ENCODE measurements at places on chromosomes 16 and 17. TPM values are rescaled to one million over a fixed set of nuclear protein-coding genes. Genes with fewer than 3 reads are reported as not detected.

Gene CRYM
- 15.6 TPM for total RNA-seq

Gene KRTAP2-3
- not detected for total RNA-seq

DNA sequence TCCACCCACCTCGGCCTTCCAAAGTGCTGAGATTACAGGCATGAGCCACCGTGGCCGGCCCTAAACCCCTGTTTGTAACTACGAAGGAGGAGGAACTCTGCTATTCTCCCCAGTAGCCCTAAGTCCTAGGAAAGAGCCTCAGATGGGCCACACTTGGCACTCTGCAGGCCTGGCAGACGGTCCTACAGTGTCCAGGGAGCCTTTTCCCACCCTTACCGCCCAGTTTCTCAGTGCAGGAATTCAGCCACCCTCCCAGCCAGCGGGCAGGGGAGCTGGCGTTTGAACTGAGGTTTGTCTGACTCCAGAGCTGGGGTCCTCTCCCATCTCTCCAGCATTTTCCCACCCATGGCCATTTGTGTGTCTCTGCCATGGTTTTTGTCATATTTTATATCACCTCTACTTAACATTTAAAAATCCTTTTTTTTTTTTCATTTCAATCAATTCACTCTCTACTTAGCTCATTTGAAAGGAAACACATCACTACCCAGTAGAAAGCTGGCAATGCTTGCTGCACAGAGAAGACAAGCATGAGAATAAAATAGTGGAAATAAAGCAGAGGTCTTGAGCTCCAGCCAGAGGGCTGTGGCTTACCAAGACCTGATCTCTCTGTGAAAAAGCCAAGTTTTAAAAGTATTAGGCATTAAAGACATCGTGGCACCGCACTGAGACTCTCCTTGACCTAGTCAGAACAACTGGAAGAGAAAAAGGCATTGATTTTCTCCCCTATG, 34.9 kb downstream of the BCO1 start:
- peak; percentile 18 for DNase-seq

DNA sequence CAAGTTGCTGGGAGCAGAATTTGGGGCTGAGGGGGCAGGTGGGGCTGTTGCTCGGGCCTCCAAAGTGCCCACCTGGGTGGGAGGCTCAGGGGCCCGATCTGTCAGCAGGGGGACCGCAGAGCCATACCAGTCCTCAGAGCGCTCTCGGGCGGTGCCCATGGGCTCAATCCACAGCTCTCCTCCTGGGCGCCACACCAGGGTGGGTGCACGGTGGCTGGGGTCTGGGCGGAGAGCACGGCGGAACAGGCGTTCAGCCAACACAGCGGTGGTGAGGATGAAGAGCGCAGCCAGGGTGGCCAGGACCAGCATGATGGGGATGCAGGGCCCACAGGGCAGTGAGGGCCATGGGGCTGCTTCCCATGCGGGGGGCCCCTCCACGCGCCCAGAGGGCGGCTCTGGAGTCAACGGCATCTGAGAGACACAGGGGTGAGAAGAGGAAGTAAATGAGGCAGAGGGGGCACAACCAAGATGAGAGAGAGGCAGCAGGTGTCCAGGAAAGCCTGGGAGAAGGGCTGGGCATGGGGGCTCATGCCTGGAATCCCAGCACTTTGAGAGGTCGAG, 1.2 kb downstream of the C16orf54 start:
- no peak for DNase-seq

GRCh38 chr16:67425580-67425979, 5.3 kb upstream of the HSD11B2 start:
- DNase-seq: no peak

GRCh38 chr17:74618451-74618850, 5.1 kb downstream of the CD300E start:
- DNase-seq: no peak

DNA sequence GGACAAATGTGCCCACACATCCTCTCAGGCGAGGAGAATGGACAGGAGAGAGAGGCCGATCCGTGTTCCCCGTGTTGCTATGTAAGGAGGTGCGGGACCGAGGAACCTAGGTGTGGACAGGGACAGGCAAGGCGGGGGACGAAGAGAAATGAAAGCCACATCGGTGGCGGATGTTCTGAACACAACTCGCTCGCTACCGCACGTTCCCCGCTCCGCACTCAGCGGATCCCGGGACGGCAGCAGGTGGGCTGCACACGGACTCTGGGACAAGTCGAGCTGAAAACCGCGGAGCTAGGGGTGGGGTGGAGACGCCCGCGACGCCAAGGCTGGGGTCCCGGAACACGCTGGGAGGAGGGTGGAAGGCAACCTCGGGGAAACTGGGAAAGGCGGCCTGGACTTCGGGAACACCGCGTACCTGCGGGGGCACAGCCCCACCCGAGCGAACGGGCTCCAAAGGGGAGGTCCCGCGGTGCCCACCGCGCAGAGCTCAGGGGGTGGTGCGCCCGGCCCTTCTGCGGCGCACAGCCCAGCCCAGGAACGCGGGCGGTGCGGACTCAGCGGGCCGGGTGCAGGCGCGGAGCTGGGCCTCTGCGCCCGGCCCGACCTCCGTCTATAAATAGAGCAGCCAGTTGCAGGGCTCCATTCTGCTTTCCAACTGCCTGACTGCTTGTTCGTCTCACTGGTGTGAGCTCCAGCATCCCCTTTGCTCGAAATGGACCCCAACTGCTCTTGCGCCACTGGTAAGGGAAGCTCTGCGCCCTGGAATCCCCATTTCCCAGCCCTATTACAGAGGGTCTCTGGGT, at the start of gene MT1E:
TSS of gene MT1E (plus strand) at position 642 of the 803 bp plus-strand sequence. CDS start at position 713, 71 bp downstream.
- peak; percentile 60 for DNase-seq
